Ammon's horn (tissue), 1 donor: ENCODE measurements at places on chromosomes 4 and X.

DNA sequence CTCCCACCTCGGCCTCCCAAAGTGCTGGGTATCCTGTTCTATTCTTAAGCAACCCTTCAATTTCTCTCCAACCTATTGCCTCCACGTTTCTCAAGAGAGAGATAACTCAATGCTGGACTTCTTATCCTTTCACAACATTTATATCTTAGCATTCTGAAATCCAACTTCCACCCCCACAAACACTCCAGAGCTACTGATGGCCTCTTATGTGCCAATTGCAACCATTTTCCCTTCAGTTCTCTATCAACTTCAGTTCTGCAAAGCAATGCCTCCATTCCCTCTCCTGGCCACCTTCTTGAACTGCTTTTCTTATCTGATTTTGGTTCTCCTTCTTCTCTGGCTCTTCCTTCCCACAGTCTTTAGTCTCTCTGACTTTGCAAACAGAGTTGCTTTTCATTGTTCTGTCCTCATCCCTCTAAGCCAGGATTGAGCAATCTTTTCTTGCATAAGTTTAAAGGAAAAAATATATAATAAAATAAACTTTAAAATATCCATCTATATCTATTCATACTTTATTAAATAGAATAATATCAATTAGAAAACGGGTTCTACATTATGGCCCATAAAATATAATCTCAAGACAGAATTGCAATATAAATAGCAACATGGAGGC is 3.6 kb upstream of the STBD1 start:
- no peak for DNase-seq

DNA sequence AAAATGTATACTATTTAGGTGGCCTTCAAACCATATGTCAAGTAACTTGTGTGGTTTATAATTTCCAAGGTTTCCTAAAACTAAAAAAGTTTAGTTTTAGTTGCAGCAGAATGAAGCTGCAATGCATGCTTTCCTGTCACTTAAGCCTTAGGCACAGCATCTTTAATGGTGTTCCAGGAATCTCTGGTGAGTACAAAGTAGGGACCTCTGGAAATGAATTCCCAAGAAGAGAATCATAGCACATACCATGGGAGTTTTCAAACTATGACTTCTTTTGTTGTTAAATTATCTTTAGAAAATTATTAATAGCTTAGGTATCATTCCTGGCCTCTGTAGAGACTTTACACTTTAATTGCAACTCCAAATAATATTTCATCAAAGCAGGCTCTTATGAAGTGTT is 1005.9 kb upstream of the PABPC4L start:
- DNase-seq, result no peak

- DNase-seq, result no peak
Measured at GRCh38 chr4:168549143-168549542, 52.3 kb downstream of the PALLD start.

- DNase-seq, result no peak
Measured at GRCh38 chrX:11932423-11932822, 174.4 kb downstream of the MSL3 start.

- no peak for DNase-seq
Measured at GRCh38 chr4:29853833-29854232, 866.3 kb upstream of the PCDH7 start.

- no peak for DNase-seq
Measured at GRCh38 chr4:132108784-132109183, 1040.3 kb upstream of the PCDH10 start.

- DNase-seq, result no peak
Measured at GRCh38 chrX:11097933-11098332, 13.2 kb upstream of the HCCS start.

DNA sequence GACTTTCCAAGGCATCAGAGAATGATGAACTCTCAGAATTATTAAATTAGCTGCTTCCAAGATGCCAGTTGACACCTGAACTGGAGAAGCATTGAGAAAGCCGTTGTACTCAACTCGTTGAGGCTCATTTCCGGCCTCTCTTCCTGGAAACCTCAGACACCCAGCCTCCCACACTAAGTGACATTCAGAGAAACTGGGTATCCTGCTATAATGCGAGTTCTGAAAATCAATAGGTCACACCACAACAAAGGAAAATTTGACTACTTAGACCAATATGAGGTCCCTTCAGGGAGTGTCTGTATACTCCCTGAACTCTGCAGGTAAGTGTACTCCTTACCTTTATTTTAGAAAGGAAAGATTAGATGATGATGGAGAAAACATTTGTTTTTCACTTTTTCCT is 51.2 kb downstream of the ENPEP start:
- no peak for DNase-seq

- no peak for DNase-seq
Measured at GRCh38 chrX:145735036-145735435, 82.6 kb upstream of the SLITRK2 start.

DNA sequence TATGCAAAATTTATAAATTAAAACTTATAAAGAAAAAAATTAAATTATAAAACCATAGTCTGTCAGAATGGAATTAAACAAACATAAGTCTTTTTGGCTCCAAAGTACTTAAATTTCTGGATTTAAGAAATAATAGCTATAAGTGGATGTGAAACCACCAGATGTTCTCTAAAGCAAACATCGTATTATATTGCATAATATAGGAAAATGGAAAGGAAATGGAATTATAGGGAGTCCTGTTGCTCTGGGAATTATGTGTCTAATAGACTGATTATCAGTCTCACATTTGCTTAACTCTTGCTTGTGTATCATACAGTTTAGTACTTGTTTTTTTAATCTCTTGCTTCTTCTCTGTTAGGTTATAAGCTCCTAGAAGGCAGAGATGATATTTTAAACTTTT is 819.2 kb downstream of the RAPGEF2 start:
- no peak for DNase-seq

GRCh38 chr4:181148470-181148869 is 1094.7 kb upstream of the TENM3 start:
- DNase-seq, result no peak

- DNase-seq, result peak; percentile 20
Measured at GRCh38 chr4:156475322-156475721, 496.3 kb downstream of the PDGFC start.

GRCh38 chrX:72276478-72276953 is 532 bp downstream of the RPS4X start:
- no peak for DNase-seq
